NCI-H1436 treated with DMSO at 0.1 percent for 48 hours (cell line): ENCODE measurements at places on chromosomes 6 and 20.

DNA sequence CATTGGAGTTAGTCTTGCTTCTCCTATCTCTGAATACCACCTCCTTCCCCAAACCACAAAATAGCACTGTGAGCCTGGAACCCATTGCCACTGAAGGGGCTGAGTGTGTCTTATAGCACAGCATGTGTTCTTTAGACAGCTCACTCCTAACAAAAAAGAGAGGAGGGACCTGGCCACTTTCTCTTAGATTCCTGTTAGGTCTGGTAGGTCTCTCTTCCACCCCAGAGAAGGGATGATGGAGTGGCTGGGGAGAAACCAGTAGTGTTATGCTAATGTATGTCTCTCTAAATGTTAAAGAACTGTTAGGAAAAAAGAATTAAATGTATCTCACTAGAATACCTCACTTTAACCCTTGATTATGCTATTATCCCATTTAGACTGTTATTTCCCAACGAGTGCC lies 340.3 kb downstream of the EPHA7 start:
- DNase-seq, result no peak

DNA sequence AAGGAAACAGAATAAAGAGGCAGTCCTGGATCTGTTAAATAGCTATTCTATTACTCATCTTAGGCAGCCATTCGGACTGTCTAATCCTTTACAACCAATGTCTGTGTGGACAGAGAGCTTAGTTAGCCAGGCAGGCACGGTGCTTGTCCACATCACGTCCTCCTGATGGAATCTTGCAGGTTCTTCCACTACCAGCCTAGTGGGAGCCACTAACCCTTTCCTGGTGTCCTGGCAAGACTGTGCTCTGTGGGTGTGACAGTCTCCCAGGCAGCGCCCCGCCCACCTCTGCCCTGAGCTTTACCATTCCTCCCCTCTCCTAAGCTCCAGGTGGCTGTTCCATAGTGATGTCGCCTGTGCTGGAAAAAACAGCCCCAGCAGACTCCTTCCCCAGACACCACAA lies 78.3 kb upstream of the CLDN20 start:
- no peak for DNase-seq

- DNase-seq, result no peak
Observed at GRCh38 chr20:62233684-62234083, 4.6 kb upstream of the OSBPL2 start.

GRCh38 chr6:65538644-65539043 lies 168.4 kb downstream of the EYS start:
- no peak for DNase-seq

GRCh38 chr6:122078481-122078880 lies 321.0 kb upstream of the HSF2 start:
- no peak for DNase-seq

- no peak for DNase-seq
Observed at GRCh38 chr6:71412559-71413140, 124.0 kb downstream of the OGFRL1 start.

- no peak for DNase-seq
Observed at GRCh38 chr20:63656451-63656850, 1.7 kb upstream of the RTEL1 start.

- DNase-seq, result no peak
Observed at GRCh38 chr20:45029884-45030283, 63.6 kb downstream of the STK4 start.

DNA sequence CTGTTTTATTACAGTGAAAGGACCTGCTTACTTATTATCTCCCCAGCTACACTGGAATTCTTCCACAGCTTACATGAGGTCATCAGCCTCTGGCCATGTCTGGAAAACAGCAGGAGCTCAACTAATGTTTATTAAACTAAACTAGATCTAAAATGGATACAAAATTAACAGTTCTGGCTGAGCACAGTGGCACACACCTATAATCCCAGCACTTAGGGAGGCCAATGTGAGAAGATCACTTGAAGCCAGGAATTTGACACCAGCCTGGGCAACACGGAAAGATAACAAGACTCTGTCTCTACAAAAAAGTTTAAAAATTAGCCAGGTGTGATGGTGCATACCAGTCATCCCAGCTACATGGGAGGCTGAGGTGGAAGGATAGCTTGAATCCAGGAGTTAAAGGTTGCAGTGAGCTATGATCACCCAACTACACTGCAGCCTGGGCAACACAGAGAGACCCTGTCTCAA lies 220.8 kb upstream of the MARCKS start:
- DNase-seq, result no peak

- DNase-seq, result no peak
Observed at GRCh38 chr6:117619178-117619577, 16.9 kb upstream of the GOPC start.

- DNase-seq, result no peak
Observed at GRCh38 chr6:29561606-29562181, 2.2 kb upstream of the UBD start.

DNA sequence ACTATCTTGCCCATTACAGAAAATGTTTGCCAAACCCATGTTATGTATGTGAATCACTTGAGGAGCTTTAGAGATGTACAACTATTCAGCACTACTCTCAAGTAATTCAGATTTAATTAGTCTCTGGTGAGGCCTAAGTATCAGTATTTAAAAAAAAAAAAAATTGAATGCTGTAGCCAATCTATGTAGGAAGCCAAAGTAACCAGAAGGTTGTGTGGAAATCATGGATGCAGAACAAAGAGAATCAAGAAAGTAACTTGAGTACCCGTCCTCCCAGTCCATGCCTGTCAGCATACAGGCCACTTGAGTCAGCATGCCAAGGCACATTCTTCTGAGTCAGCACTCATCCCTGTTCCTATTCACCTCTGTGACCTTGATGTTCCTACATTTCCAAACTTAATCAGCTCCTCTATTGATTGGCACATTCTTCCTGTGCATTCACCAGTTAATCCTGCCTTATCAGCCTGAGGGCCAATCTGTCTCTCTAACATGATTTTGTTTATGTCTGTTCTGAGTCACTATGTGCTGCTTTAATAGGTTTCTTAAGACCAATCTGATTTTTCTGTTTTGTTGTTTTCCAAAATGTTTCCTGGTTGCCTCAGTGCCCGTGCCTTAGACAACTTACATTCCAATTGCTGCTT lies 165.6 kb downstream of the KCNQ5 start:
- no peak for DNase-seq

- no peak for DNase-seq
Observed at GRCh38 chr6:168979254-168979653, 274.4 kb downstream of the THBS2 start.

DNA sequence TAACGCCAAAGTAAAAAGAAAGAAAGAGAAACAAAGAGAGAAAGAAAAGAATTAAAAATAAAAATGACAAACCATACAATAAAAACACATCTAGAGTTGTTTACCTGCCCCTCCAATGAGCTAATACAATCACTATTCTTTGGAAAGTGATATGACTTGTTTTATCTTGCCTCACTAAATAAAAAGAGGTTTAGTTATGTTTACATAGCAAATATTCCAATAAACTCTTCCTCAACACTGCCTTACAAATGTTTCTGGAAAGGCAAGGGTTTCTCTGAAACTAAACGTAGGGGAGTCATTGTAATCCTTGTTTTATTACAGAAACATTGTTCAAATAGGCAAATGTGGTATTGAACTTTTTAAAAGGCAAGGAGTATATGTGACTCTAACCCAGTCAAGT lies 396.2 kb downstream of the EPM2A start:
- DNase-seq, result no peak

DNA sequence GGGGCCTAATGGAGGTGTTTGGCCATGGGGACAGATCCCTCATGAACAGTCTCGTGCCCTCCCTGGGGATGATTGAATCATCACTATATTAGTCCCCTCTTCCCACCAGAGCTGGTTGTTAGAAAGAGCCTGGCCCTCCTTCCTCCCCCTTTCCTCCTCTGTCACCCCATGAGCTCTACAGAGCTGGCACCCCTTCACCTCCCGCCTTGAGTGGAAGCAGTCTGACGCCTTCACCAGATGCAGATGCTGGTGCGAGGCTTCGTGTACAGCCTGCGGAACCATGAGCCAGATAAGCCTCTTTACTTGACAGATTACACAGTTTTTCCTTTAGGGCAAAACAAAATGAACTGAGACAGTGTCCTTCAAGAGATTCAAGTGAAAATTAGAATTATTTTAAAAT lies 74.4 kb upstream of the RIPOR2 start:
- no peak for DNase-seq

- no peak for DNase-seq
Observed at GRCh38 chr6:38577492-38577891, 62.2 kb downstream of the BTBD9 start.

DNA sequence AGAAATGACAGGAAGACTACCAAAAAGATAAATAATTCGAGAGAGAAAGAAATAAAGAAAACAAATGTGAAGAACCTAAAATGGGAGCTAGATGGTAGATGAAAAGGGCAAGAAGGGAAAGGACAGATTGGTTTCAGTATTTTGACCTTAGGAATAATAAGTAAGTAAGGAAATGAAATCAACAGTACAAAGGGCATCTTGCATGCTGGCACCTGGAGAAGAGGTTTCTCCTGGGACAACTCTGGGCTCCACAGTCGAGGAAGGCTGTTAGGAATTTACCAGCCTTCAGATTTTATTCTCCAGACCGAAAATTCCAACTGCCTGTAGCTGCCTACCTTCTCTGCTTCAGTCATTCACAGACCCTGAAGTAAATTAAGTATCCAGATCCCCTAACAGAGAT lies 80.5 kb downstream of the SMLR1 start:
- DNase-seq, result no peak

DNA sequence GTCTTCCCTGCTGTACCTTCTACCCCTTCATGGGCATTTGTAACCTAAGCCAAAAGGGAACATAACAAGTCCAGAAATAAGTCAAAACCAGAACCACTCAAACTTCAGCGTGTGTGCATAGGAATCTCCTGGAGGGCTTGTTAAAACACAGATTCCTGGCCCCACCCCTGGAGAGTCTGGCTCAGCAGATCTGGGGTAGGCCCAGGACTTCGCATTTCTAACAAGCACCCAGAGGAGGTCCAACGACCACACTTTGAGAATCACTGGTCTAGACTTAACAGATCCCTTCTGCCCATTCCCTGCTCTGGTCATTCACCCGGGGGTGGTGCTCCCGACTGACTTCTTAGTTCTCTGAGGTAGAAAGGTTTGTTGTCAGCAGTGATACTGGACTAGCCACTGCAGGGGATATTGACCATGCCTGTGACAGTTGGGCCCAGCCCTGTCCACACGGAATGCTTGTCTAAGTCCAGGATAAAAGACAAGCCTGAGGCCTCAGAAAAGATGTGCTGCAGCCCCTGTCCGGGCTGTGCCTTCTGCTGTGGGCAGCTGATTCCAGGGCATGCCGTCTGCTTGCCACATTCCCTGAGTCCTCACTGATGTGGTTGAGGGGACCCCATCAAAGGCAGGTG lies 68.6 kb downstream of the SYNJ2 start:
- no peak for DNase-seq

DNA sequence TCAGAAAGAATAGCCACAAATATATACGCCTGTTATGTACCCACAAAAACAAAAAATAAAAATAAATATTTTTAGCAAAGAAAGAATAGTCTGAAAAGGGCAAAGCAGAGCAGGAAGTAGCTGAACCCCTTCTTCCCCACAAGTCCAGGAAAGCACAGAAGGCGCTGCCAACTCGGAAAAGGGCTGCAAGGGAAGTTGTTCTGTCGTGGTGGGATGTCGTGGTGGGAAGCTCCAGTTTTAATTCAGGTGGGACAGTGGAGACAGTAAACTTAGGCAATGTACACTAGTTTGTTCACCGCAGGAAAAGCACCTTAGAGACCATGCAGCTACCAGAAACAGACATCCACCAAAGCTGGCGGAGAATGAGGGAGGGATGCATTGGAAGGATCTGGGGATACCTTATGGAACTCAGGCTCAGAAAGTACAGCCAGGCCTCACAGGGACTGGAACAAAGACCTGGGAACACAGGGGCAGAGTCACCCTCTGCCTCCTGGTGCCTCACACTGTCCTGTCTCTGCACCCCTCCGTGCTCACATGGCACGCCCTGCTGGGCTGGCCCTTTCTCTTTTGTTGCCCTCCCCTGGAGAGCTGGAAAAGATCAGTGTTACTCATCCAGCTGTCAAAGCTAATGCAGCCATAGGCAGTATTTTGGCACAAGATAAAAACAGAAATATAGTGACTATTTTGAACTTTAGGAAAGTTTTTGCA lies 3.3 kb upstream of the APMAP start:
- no peak for DNase-seq

DNA sequence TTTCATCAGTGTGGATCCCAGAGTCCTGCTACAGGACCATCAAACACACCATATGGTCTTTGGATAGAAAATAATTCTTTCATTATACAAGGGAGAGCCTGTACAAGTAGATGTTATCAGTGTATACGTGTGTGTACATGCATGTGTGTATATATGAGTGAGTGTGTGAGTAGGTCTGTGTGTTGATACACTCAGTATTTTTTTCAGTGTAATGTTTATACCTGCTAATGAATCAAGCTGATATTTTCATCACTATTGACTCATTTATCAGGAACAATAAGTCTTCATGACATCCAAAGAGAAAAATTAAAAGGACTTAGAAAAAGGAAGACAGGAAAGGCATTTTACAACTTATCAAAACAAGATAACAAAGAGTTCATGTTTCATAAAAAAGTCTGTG lies 66.5 kb downstream of the EPM2A start:
- no peak for DNase-seq

DNA sequence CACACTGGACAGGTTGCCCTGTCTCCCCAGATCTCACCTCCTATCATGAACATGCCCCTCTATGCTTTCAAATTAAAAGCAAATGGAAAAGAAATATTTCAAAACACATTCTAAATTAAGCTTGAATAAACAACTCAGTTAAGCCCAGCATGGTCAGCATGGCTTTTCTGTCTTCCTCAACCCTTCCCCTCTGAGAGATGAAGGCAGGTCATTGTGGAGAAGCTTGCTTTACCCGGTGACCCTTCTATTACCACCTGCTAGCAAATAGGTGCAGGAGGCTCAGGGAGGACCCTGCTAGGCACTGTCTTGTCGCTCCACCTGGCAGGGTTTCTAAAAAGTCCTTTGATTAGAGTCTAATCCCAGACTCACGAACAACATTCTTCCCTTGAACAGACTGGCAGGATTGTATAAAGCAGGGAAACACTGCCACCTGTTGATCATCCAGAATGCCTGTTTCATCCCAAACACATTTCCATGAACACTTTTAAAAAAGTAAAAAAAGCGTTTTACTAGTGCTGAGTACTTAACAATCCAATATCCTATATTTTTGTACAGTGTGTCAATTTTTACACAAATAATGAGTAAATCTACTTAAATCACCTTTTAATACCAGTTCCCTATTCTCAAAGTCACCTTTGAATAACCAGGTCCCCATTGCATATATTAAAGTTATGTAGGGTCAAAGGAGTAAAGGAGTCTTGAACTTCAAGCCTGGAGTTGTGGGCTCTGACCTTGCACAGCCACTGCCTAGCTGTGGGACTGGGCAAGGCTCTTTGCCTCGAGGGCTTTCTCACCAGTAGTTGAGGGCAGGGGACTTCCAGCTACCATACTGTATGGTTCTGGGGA lies 75.5 kb downstream of the GPR6 start:
- no peak for DNase-seq

GRCh38 chr6:56659721-56660380 lies 17.2 kb upstream of the DST start:
- DNase-seq, result no peak

- no peak for DNase-seq
Observed at GRCh38 chr6:167798453-167798852, 28.3 kb upstream of the AFDN start.

GRCh38 chr20:43936104-43936770 lies 21.6 kb downstream of the TOX2 start:
- no peak for DNase-seq

- no peak for DNase-seq
Observed at GRCh38 chr6:111274593-111275217, 187.4 kb downstream of the SLC16A10 start.
